Stimulated activated CD8-positive, alpha-beta memory T cell treated with anti-CD3 and anti-CD28 coated beads, Interleukin-15, amount 100 ng/mL, for 4 hours (primary cell): ENCODE measurements at places on chromosomes 2 and 18.

DNA sequence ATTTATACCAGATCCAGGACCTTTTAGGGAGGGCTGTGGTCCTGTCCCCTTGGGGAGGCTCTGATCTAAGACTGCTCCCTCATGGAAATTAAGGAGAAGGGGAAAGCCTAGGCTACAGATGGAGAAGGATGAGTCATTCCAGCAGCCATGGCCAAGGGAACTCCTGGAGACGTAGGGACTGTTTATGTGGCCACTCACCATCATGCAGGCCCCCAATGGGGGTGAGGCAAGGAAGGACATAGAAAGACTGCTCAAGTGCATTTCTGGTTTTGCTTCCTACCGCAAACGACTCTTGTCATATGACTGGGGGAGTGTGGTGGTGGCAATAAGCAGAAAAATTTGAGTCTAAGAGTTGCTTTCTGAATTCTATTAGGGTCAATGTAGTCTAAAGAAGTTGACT lies 54.0 kb upstream of the CYP1B1 start:
- DNase-seq = no peak

GRCh38 chr18:56649996-56650395 lies 1.2 kb upstream of the WDR7 start:
- no peak for DNase-seq

GRCh38 chr2:215487002-215487372 lies 51.1 kb upstream of the FN1 start:
- DNase-seq = no peak

GRCh38 chr2:9207641-9208311 lies 1.2 kb downstream of the ASAP2 start:
- no peak for DNase-seq

GRCh38 chr2:15182275-15182674 lies 378.9 kb downstream of the NBAS start:
- no peak for DNase-seq

- DNase-seq = no peak
Measured at GRCh38 chr18:45316127-45316526, 299.1 kb upstream of the SLC14A2 start.

GRCh38 chr2:41962922-41963622 lies 84.7 kb upstream of the PKDCC start:
- no peak for DNase-seq

GRCh38 chr2:158637357-158637756 lies 157.8 kb upstream of the DAPL1 start:
- DNase-seq = no peak

- DNase-seq = no peak
Measured at GRCh38 chr18:13546638-13547037, 179.7 kb downstream of the FAM210A start.

- no peak for DNase-seq
Measured at GRCh38 chr2:65481961-65482360, 49.6 kb upstream of the SPRED2 start.

DNA sequence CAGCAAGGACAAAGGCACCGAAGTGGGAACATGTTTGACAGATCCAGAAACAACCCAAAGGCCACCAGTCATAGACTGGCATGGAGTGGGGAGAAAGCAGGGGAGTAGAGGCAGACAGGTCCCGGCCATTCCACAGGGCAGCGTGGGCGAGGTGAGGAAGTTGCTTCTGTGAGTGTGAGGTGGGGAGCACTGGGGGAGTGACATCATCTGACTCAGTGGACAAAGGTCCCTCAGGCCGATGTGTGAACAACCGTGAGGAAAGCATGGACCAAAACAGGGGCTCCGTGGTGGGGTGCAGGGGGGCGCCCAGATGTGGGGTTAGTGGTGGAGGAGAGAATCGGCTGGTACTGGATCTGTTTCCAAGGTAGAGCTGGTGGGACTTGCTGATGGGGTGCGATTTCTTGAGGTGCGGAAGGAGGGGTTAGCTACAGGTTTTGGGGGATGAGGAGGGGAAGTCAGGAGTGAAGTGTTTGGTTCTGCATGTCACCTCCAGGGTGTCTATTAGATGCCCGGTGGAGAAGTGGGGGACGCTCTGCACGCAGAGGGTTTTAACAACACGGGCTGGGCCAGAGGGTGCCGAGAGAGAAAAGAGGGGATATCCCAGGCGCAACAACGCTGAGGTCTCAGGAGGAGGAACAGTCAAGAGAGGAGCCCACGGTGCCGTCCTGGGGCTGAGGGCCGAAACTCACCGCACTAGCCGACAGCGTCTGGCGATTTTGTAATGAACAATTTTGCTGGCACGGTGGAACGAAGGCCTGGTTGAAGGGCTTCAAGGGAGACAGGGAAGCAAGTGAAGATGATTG lies 2.5 kb upstream of the SFT2D3 start:
- DNase-seq = no peak

DNA sequence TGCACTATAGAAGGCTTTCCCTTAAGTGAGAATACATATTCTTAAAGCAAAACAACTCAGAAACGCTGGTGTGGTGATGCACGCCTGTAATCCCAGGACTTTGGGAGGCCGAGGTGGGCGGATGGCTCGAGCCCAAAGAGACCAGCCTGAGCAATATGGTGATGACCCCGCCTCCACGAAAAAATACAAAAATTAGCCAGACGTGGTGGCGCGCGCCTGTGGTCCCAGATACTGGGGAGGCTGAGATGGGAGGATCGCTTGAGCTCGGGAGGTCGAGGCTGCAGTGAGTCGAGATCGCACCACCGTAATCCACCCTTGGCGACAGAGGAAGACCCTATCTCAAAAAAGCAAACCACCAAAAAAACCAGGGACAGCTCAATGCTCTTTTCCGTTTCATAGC lies 750 bp upstream of the CCDC150 start:
- DNase-seq = no peak

- no peak for DNase-seq
Measured at GRCh38 chr2:217142649-217143266, 282.9 kb upstream of the TNP1 start.

DNA sequence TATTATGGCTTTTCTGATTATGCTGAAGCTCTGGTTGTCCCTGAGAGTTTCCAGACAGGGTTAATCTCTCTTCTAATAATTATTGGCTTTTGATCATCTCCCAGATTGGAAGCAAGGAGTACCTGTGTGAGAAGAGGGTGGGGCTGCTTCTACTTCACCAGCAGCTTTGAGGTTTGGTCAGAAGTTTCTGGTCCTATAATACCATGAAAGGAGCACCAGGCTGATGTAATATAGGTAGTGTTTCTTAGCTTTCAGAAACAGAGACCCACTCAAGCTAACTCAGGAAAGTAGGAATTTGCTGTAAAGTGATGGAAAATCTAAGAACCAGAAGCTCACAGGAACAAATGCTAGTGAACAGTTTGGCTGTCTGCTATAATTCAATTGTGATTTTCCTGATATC lies 57.6 kb downstream of the SGPP2 start:
- no peak for DNase-seq

GRCh38 chr2:39724828-39725144 lies 54.3 kb downstream of the THUMPD2 start:
- no peak for DNase-seq
